ENCODE measurements at places on chromosomes 11 and 22.

- no peak for DNase-seq
Observed at GRCh38 chr11:778976-779954, 2.0 kb upstream of the GATD1 start.

DNA sequence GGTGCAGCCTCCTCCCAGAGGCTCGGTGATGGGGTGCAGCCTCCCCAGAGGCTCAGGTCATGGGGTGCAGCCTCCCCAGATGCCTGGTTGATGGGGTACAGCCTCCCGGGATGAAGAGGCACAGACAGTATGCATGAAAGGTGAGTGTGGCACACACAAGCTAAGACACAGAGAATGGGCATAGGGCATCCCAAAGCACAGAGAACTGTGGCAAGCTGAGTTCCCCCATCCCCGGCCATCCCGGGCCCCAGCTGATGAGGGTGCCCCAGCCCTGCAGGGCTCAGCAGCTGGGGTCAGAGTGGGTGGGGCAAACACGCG, 4.8 kb upstream of the SYT8 start:
- no peak for DNase-seq

DNA sequence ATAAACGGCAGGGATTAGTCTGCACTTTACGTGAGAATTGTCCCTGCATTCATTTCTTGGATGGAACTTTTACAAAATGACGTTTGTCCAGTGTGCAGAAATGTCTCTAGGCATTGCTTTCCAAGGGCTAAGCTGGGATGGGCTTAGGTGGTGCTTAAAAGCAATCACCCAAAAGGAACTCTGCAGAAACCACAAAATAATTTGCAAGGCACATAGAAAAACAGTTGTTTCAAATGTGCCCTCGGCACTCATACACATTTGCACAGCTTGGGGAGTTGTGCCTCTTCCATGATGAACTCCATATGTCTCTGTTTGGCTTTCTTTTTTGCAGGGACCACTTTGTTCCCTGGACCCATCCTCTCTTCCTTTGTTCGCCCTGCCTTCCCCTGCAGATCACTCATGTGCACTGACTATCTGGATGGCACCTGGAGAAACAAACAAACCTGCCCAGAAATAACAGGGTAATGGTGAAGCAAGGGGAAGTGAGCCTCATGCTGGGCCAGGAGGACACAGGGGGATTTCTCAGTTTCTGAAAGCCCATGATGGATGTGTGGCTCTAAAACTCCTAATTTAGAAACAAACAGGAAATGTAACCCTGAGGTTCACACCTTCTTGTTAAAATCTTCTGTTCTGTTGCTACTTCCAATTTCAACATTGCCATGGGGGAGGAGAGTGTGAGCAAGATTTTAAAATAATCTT, 150.2 kb downstream of the SNX19 start:
- DNase-seq, result no peak

DNA sequence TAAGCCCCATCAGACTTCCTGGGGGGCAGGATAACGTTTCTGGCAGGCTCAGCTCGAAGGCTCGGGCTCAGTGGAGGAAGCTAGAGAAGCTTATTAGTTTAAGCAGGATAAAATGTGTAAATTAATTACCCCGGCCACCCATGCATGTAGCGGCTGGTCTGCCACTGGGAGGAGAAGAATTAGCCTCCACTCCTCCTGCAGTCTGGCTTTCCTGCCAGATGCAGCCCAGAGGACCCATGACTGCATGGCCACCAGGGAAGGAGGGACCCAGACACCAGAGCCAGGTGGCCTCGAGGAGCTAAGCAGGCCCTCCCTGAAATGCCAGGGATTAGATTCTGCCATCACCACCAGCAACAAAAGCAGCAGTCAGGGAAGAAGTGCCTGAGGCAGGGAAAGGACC, 32.3 kb downstream of the TRIM29 start:
- no peak for DNase-seq

DNA sequence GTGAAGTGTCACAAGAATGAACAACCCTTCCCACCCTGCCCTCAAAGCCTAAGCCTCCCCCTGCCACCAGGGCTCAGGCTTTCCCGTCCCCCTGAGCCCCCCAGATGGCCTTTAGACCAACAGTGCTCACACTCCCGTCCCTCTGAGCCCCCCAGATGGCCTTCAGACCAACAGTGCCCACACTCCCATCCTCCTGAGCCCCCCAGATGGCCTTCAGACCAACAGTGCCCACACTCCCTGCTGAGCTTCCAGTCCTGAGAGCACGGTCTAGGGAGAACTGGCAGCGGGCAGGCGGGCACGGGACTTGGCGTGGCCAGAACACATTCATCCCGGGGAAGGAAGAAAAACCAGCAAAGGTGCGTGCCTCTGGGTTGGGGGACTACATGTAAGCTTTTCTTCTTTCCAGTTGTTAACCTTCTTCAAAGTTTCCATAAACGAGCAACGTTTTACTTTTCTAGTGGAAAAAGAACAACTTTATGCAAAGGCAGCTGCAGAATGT, 2.5 kb downstream of the MRGPRG start:
- no peak for DNase-seq

Data from activated T-cell treated with anti-CD3 and anti-CD28 coated beads, Interleukin-2, amount 50 U/mL, for 72 hours (primary cell).